Activated CD4-positive, alpha-beta T cell treated with anti-CD3 and anti-CD28 coated beads for 1 hour (primary cell): ENCODE measurements at places on chromosomes 2 and 18.

DNA sequence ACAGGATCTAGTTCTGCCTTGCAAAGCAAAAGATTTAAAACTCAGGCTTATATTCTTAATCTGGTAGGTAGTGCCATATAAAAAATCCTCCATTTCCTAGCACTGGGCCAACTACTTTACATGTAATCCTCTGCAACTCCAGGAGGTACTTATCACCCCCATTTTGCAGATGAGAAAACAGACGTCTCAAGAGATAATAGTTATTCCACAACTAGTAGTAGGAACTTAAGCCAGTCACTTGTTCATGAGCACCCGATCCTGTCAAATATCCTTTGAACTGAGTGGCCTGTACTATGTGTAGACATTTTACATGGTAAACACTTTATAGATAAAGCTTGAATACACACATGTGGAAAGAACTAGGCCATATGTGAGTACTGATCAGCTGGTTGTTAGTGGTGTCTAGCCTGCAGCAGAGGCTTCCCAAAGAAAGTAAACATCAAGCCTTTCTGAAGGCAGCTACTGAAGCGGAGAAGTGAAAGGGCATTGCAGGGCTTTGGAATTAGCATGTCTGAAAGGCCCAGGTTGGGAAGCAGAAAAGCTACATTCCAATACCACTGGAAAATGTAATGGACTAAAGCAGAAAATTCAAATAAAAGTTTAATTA is 48.0 kb downstream of the NAB1 start:
- no peak for DNase-seq

DNA sequence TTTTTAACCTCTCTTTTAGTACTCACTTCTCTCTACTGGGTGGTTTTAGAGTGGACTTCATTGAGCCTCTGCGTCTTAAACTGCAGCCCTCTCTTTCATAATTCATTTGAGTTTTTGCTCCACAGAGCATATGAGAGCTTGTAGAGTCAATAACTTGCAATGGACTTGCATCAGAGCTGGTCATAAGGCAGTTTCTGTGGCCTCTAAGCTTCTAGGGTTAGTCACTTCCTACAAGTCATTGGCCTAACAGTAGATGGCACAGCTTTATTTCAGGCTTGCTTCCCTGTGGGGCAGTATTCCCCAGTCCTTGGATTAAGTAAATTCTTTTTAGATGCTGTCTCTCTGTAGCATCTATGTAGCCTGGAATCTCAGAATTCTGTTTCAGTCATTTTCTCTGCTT is 1435.7 kb downstream of the LRP1B start:
- no peak for DNase-seq

DNA sequence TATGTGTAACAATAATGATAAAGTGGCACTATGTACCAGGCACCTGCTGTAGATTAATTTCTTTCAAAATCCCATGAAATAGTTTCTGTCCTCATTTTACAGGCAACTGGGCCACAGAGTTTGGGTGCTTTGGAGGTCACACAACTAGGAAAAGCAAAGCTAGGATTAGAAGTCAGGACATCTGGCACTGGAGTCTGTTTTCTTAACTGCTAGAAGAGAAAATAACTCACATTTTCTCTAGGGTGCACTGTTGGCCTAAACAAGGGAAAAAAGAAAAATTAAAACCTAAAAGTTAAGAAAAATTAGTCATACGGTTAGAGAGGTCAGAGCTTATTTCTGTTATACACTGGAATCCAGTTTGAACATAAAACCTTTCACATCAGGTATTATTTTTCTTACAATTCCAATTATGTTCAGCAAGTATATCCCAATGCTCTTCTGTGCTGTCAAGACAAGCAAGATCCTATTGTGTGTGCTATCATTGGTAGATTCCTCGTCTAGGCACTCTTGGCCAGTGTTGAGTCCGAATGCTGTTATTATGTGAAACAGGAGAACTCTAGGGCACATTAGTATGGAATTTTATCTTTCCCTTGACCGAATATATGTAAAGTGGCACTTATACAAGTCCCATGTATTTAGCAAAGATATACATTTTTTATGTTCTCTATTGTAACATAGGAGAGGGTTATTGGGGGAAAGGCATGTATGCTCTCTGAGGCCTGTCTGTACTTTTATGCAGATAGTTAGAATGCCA is 1.5 kb upstream of the OSGEPL1 start:
- DNase-seq = no peak

GRCh38 chr2:99442837-99443236 is 47.0 kb downstream of the REV1 start:
- no peak for DNase-seq

DNA sequence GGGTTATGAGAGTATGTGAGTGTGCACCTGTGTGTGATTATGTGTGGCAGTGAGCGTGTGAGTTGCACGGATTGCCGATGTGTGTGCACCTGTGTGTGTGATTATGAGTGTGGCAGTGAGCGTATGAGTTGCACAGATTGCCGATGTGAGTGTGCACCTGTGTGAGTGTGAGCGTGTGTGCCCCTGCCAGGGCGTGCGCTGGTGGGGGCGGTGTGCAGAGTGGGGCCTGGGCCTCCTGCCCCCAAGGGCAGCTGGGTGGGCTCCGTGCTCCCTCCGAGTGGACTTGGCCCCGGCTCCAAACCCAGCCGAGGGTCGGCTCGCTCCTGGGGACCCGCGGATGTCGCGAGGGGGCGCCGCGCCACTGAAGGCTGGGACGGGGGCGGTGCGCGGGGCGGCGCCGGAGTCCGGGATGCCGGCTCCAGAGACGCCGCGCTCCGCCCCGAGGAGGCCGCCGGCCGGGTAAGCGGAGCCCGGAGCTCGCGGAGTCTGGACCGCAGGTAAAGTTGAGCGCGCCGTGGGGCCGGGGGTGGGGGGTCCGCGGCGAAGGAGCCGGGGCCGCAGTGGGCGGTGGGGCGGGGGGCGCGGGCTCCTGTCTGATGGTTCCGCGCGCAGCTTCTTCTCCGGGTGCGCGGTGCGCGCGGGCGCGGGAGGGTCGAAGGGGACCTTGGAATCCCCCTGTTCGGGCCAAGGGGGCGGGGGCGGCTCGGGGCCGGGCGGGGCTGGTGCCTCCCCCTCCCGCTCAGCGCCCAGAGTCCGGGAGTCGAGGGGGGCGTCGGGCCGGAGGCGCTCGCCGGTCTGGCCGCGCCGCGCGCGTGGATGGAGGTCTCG is at the start of gene KCNG2:
Gene KCNG2, plus strand, starts transcription at position 421 of the 828 bp plus-strand sequence. CDS start 65,730 bp downstream, outside the sequence.
- DNase-seq = no peak

- DNase-seq = no peak
These were observed 10.2 kb downstream of the INSIG2 start for GRCh38 chr2:118098307-118099030.

DNA sequence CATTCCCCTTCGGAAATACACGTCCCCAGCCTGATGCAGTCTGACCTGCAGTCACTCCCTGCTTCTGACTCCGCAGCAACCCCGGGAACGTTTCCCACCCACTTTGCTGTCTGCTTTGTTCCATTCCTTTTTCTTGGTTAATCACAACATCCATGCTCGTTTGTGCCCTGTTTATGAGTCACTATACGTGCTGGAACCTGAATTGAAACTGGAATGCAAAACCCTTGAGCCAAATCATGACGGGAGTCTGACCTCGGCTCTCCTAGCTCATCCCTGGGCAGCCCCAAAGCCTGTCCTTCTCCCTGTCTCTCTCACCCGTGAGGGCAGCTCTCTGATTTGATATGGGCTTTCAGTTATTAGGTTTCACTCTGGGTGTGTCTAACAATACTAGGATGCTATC is 57.1 kb upstream of the RNF152 start:
- no peak for DNase-seq

DNA sequence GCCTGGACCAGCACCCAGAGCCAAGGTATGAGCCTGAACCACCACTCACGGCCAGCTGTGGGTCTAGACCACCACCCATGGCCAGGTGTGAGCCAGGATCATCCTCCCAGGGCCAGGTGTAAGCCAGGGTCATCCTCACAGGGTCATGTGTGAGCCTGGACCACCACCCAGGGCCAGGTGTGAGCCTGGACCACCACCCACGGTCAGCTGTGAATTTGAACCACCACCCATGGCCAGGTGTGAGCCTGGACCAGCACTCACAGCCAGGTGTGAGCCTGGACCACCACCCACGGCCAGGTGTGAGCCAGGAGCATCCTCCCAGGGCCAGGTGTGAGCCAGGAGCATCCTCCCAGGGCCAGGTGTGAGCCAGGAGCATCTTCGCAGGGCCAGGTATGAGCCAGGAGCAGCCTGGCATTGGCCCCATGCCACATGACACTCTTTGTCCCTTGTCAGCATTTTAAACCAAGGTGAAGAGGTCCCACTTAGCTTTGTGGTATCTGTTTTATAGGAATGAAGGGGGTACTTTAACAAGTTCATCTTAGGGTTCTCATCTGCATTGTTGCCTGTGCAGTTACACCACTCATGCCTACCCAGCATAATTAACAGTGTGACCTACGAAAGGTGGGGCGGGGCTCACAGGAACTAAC is 71.2 kb downstream of the AGAP1 start:
- no peak for DNase-seq

DNA sequence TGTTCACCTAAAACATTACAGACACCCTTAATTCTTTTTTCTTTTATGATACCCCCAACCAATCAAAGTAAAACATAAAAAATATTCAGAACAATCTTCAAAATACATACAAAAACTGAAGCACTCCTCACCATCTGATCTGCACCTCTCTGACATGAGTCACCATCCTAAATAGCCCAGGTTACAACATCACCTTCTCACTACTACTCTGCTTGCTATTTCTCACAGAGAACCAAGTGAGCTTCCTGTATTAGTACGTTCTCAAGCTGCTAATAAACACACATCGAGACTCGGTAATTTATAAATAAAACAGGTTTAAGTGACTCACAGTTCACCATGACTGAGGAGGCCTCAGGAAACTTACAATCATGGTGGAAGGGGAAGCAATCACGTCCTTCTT is 183.5 kb downstream of the CBLN2 start:
- DNase-seq = no peak

GRCh38 chr18:25307192-25307591 is 44.8 kb downstream of the ZNF521 start:
- no peak for DNase-seq

DNA sequence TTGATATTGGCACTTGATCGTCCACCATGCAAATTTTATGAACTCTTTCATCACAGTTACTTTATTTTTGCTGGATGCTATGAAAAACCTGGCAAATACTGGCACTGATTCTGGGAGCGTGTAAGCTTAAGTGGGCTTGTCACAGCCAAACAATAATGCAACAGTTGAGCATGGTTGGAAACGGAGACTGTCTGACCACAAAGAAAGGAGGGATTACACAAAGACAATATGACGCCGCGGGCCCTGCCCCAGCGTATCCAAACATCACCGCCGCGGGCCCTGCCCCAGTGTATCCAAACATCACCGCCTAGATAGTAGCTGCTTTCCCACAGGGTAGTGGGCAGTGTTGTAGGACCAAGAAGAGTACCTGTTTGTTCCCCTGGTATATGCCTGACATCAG is 135.9 kb downstream of the PRPF40A start:
- no peak for DNase-seq

GRCh38 chr18:4524096-4524495 is 69.0 kb upstream of the DLGAP1 start:
- no peak for DNase-seq

DNA sequence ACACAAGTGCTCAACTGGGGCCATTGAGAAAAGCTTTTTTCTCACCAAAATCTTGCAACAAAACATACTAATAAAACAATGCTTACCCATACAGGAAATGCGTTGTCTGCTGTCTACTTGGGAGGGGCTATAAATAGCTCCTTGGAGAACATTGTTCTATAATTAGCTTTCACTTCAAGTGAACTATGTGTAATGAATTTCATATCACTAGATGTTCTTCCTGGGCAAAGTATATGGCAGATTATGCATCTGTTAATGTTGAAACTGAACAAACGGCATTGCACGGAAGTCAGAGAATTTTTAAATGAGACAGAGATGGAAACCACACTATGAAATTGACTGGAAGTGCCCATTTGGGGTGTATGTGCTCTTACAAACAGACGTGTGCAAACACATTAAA is 6.4 kb upstream of the NPAS2 start:
- DNase-seq = no peak

DNA sequence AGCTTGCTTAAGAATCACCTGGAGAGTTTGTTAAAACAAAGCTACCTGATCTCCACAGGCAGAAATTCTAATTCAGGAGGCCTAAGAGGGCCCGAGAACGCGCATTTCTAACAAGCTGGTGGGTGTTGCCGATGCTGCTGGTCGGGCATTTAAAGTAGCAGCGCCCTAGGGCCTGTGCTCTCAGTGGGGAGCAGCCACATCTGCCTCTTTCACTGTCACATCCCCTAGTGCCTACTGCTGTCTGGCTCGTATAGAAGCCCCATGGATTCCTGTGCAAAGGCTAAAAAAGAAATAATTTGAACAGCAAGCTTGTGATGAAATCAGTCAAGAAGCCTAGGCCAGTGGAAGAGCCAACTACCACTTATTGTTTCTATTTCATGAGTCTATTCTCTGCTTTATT is 126.7 kb upstream of the SMIM21 start:
- DNase-seq = no peak

GRCh38 chr18:57219964-57220363 is 73.1 kb downstream of the BOD1L2 start:
- no peak for DNase-seq
